ENCODE measurements at places on chromosomes 3 and 15.

- no peak for DNase-seq
Observed at GRCh38 chr15:62415498-62415897, 250.4 kb upstream of the C2CD4B start.

- DNase-seq = no peak
Observed at GRCh38 chr3:24614359-24614758, 119.7 kb upstream of the THRB start.

DNA sequence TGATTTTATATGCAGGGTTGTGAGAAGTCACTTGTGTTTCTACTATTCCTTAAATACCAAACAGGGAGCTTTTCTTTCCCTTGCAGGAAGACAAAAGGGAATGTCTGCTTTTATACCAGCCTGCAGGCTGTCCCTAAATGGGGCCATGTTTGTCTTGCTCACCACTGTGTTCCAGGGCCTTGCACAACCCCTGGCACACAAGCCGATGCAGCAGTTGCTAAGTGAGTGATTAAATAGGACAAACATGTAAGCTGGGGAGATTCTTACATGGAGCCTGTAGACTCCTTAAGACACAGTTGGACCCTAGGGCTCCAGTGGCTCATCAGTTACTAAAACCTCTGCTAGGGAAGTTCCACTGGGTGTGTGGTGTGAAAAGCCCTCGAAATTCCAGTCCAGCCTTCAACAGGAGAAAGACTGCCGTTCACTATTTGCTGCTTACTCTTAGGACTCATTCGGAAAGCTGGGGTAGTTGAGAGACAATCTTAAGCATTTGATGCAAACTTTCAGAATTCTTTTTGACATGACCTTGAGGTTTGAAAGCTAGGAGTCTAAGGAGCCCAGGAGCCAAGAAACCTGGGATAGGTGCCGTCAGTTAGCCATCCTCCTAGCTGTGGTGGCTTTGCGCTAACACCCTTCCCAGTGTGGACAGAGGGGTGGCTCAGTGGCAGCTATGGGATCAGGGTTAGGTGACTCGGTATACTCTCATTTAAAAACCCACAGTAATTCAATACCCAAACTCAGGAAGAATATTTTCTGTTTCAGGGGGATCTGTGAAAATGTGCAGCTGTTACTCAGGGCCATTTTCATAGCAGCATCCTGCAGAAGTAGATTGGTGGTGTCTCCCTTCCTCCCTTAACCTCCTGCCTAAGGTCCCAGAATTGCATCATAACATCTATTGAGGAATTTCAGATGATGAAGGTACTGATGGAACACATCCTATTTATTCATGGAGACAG lies 39.1 kb downstream of the SYNM start:
- no peak for DNase-seq

- no peak for DNase-seq
Observed at GRCh38 chr3:128945041-128945877, 48.6 kb downstream of the CFAP92 start.

- DNase-seq = no peak
Observed at GRCh38 chr3:190860521-190860920, 2.0 kb downstream of the GMNC start.

GRCh38 chr15:34610354-34610753 lies 26.9 kb upstream of the GOLGA8B start:
- no peak for DNase-seq

DNA sequence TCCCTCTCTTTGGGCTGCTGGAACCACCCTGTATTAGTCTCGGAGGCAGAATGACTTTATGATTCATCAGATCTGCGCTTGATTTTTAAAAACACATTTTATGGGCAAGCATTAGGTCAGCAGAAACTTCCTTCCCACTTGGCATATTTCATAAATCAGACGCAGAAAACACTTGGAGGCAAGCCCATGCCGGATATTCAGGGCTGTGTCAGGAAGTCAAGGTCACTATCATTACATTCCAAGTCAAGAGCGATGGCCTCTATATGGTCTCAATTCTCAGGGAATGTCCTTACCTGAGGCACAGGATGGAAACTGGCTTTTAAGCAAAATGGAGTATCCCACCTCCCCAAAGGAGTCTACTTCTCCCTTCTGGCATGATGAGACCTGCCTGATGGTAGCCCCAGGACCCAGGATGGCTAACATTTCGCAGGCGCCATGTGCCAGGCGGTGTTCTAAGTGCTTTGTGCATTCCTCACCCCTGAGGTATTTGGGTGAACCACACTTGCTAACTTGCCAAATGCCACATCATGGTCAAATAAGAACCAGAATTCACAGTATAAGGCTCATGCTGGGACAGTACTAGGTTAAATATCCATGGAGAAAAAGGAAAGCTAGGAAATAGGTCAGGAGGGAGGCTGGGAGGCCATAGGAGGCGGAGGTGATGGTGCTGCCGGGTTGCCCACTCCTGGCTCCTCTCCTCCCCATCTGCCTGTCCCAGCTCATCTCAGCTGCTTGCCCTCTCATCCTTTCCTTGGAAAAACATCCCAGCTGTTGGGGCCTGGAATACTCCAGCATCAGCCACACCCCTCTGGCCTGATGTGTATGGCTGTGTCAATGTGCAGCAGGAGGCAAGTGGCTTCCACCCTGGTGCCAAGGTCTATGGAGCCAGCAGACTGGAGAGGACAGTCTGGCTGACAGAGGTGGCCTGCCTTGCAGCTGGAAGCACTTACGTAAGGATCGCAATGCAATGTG lies 18.8 kb downstream of the BCL2L10 start:
- DNase-seq = no peak

DNA sequence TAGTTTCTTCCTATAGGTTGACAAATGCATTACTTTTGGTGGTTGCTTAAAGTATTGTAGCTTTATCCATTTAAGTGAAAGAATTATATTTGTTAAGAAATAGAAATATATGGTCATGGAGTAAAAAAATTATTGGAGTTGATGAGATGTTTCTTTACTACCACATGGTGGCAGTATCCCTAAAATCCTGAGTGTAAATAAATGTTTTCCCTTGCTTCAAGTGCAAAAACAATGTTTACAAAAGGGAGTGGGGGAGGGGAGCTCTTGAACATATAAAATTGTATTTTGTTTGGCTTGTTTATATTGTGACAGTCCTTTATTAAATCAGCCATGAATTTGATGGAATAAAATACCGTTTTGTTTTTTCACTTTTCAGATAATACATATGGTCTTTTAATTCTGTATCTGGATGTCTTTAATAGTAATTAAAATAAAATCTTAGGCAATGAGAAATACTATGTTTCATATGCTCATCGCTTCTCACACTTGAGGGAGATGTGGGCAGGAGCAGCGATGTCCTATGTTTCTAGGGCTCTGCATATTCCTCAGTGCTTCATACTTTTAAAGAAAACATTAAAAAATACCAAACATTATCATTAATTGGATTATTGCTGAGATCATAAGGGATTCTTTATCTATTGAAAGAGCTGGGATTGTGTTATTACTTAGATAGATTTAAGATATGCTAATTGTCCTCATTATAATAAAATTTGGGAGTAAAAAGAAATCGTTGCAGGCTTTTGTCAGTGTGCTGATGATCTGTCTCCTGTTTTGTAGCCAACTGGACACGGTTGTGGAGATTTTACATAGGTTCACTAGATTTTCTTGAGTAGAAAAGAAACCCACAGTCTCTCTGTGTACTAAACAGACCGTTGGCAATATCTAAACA lies 349.7 kb downstream of the TUSC7 start:
- DNase-seq = no peak

- DNase-seq = no peak
Observed at GRCh38 chr3:142947352-142947751, 16.1 kb downstream of the PAQR9 start.

GRCh38 chr15:94306700-94307650 lies 75.6 kb downstream of the MCTP2 start:
- DNase-seq = peak; percentile 26

- no peak for DNase-seq
Observed at GRCh38 chr3:67416703-67417102, 237.7 kb downstream of the SUCLG2 start.

DNA sequence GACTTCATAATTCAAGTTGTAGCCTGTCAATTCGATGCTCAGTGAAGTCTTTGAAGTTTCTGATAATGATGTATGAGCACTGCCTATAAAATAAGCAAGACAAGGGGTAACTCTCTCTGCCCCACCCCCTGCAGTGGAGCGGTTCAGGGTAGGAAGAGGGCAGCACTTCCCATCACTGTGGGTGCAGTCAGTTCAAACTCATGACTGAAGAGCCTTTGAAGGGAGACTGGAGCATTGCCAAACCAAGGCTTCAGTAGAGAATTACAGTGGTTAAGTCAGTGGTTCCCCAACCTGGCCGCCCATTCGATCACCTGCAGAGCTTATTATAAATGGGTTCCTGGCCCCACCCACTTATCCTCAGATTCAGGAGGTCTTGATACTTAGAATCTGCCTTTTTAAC lies 190.6 kb downstream of the SHQ1 start:
- DNase-seq = peak; percentile 44

- DNase-seq = no peak
Observed at GRCh38 chr15:40952301-40952900, 870 bp upstream of the CHAC1 start.

DNA sequence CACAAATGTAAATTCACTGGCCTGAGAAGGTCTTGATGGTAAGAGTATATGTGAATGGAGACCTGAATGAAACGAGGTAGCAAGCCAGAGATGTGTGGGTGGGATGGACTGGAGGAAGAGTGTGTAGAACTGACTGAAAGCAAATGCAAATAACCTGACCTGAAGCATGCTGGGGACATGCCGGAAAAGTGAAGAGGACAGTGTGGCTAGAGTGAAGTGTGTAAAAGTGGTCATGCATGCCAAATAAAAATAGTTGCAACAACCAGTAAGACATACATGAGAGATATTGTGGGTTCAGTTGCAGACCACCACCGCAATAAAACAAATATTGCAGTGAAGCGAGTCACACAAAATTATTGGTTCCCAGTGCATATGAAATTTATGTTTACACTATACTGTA lies 82.3 kb downstream of the LPP start:
- no peak for DNase-seq

- DNase-seq = no peak
Observed at GRCh38 chr15:73602992-73603391, 30.2 kb downstream of the NPTN start.

GRCh38 chr3:156449710-156450574 lies 105.0 kb downstream of the SSR3 start:
- no peak for DNase-seq

DNA sequence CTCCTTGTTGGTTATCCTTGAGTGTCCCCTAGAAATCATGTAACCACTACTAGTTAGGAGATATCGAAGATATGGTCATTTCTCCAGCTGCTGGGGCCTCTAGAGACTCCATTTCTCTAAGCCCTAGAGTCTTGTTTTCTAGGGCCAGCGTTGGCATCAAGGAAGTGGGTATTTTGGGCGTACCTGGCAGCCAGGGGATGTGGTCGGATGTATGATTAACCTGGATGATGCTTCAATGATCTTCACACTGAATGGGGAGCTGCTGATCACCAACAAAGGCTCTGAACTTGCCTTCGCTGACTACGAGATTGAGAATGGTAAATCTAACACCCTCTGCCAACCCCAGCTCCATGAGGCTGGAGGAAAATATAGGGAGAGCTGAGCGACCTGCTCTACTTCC lies 325.5 kb downstream of the RYR3 start:
- no peak for DNase-seq

GRCh38 chr15:45612790-45613415 lies 21.9 kb upstream of the SQOR start:
- no peak for DNase-seq

DNA sequence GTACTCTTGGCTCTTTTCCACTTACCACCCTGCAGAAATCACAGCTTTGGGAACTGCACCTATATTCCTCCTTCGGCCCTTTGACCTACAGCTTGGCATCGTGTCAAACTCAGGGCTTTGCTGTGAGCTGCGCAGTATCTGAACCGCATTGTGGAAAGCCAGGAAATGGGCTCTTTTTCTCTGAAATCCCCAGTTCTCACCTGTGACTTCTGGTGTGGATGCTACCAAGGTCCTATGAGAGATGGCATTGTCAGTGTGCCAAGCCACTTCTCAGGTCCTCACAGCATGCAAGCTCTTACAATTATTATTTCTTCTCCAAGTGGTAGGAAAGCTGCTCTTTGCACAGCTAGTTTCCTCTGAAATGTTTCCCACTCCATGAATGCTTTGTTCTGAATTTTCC lies 450.6 kb upstream of the TBL1XR1 start:
- DNase-seq = no peak

DNA sequence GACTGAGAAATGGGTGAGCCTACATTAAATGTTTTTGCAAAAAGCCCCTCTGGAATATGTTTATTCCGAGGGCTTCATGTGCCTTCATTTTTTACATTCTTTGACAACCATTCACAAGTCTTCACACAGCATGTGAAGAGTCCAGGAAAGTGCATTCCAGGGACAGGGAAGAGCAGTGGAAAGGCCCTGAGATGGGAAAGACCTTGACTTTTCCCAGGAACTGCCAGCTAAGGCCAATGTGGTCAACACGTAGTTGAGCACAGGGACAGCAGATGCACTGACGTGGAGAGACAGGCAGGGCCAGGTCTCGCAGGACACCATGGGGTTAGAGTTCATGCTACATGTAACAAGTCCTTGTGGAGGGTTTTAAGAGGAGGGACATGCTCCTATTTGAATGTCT lies 21.7 kb downstream of the SSR3 start:
- DNase-seq = no peak

DNA sequence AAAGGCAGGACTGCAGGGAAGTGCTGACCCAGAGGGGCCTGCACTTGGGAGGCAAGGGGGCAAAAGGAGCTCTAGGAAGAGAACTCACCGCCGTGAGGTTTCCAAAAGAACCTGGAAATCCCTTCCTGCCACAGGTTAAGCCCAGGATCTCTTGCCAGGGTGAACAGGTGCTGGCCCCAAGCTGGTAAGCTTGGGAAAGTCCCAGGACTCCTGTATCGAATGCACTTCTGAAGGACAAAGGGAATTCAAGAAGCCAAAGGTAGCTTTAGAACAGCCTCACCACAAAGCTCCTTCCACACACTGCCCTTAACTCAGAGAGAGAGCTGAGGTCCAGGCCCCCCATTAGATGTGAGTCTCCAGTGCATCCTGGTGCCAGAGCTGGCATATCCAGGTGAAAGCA lies 11.9 kb upstream of the SKIC8 start:
- no peak for DNase-seq

DNA sequence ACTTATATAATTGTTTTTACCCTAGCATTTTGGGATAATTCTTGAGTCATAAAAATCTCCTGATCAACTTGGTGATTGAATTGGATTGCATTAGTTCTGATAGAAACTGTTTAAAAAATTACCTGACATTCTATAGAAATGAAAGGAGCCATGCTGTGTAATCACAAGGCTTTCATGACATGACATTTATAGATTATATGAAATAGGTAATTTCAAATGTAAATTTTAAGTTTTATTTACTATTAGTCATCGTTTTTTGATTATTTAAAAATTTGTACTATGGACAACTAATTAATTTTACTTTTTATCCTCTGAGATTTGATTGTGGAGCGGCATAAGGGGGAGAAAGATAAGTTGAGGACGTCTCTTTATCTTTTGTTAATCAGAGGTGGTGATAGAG lies 12.3 kb upstream of the CHD2 start:
- DNase-seq = no peak

GRCh38 chr3:129439226-129439816 lies 427 bp downstream of the MBD4 start:
- DNase-seq = peak; percentile 37

- DNase-seq = no peak
Observed at GRCh38 chr3:165440380-165440779, 244.2 kb upstream of the SLITRK3 start.

All from stimulated activated CD4-positive, alpha-beta T cell treated with anti-CD3 and anti-CD28 coated beads, Interleukin-1b, Interleukin-23, amount 100 ng/mL, for 48 hours (primary cell).